Cardiac septum (tissue), 1 donor: ENCODE measurements at places on chromosomes 3 and 15.

- no peak for DNase-seq
These were observed 32.7 kb downstream of the HDGFL3 start for GRCh38 chr15:83174891-83175290.

GRCh38 chr15:47496343-47497185 is 220.7 kb upstream of the SEMA6D start:
- DNase-seq, result no peak

GRCh38 chr3:88188436-88188835 is 38.7 kb downstream of the C3orf38 start:
- no peak for DNase-seq

GRCh38 chr3:50269977-50270413 is 1.0 kb downstream of the SEMA3B start:
- DNase-seq, result no peak

GRCh38 chr15:78923015-78923414 is 21.8 kb downstream of the CTSH start:
- DNase-seq, result no peak

DNA sequence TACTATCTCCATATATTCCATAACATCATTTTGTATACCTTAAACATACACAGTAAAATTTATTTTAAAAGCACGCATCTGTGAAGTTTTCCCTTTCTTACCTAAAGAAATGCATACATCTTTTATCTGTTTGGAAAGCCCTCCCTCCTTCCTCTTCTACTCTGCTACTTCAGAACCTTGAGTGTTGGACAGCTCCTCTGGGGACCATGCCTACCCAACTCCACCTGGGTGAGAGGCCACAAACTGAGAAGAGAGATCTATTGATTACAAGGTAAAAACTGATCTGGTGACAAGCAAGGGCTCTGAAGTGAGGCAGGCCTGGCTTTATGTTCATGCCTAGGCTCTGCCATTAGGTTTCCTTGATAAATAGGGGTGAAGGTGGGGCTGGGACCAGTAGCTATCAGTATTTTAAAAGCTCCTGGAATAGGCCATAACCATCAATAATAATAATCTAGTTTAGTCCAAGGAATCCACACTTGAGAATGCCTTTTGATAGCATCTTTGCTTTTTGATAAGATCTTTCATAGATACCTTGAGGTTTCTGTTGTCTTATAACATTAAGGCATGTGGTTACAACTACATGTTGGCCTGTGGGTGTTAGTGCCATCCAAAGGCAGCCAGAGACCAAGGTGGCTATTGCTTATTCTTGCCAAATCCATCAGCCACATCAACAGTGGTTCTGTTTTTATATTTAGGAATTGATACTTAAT is 148.8 kb downstream of the KCNMB2 start:
- DNase-seq, result no peak

GRCh38 chr15:42136513-42136912 is 19.9 kb downstream of the PLA2G4F start:
- no peak for DNase-seq

- no peak for DNase-seq
These were observed 118.0 kb downstream of the FBN1 start for GRCh38 chr15:48527517-48527916.

DNA sequence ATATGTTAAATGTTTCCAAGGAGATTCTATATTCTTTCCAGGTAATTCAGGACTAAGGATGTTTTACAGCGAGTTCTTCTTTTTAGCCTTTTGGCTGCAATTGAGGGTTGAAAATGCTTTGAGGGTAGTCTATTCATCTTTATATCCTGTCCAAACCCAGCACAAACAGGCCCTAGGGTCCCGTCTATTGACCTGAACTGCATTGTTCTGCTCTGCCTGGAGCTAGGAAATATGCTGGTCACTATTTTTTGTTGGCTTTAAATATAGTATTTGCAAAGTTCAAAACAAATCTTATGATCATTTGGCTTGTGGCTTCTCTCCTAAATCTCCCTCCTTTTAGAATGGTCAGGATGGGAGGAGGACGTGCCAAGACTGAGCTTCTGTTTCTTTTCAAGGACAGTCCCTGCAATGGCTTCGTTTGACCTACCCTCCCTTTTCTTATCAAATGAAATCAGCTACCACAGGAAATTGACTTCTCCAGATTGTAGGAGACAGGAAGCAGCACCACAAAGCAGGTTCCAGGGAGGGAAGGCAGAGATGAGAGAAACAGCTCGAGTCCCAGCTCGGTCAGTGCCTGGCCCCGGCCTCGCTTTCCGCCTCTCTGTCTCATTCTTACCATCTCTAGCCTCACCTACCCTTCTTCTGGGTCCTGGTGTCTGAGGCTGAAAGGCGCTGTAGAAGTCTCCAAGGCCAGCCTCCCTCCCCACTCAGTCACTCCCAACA is 27.6 kb upstream of the NRROS start:
- no peak for DNase-seq

- no peak for DNase-seq
These were observed 702.2 kb downstream of the NLGN1 start for GRCh38 chr3:174099724-174100123.

DNA sequence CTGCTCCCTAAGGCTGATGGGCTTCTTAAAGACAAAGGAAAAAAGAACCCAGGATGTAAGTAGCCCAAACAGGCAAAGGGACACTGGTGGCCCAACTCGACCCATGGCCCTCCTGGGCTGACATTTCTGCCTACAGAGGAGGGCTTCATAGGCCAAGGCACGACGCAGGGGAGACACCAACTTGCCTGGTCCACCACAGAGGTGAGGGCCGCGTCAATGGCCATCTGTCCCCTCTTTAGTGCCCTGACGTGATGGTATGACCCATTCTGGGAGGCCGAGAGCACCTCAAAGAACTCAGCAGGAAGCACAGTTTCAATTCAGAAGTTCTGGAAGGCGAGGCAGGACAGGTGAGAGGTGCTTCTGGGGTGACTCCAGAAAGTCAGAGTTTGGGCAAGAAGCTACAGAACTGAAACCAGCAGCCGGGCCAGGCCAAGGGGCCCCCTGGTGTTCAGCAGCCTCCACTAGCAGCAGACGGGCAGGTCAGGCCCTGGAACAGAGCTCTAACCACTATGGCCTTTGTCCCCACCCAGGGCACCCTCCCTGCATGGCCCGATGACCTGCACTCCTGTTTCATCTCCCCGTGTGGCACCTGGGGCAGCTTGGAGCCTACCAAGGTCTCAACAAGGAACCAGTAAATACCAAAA is 45.1 kb downstream of the HMCES start:
- DNase-seq, result no peak

- no peak for DNase-seq
These were observed 21.4 kb downstream of the EIF4E3 start for GRCh38 chr3:71703797-71704196.

GRCh38 chr15:58931987-58932588 is 1.4 kb downstream of the SLTM start:
- DNase-seq, result no peak

- DNase-seq, result no peak
These were observed 60.9 kb upstream of the NPHP3 start for GRCh38 chr3:132783152-132783551.

- no peak for DNase-seq
These were observed 217.0 kb downstream of the P3H2 start for GRCh38 chr3:189903562-189904250.

GRCh38 chr15:70343961-70344621 is 246.4 kb upstream of the TLE3 start:
- DNase-seq, result peak; percentile 44

- no peak for DNase-seq
These were observed 43.8 kb downstream of the DCP1A start for GRCh38 chr3:53303549-53303948.

- no peak for DNase-seq
These were observed 40.5 kb downstream of the CEP63 start for GRCh38 chr3:134526319-134526718.

DNA sequence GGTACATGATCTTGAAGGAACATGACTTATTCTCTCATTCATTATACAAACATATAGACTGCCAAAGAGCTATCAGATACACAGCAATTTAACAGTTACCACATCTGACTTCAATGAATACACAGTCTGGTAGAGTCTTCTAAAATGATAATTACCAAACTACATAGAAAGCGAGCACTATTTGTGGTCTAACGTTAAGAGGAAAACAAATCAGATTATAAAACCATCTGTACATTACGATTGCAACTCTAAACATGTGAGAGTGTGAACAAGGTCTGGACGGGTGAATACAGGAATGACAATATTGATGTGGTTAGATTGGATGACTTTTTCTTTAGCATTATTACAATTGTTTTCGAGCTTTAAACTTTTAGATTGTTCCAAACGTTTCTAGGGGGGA is 16.3 kb downstream of the CX3CR1 start:
- DNase-seq, result no peak

DNA sequence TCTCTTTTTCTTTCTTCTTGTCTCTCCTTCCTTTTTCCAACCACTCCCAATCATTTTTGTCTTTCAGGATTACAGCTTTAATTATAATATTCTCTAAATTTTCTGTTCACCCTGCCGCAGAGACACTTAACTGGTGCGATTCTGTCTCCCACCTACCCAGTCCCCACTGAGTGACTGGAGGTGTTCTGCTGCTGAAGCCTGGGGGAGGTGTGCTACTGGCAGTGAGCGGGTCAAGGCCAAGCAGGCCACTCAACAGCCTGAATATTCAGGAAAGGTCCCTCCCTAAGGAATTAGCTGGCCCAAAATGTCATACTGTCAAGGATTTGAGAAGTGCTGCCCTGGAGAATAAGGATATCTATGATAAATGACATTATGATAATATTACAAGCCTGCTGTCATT is 126.5 kb downstream of the GABRG3 start:
- DNase-seq, result no peak

- peak; percentile 64 for DNase-seq
These were observed 18.4 kb downstream of the CYFIP1 start for GRCh38 chr15:22961762-22962161.

DNA sequence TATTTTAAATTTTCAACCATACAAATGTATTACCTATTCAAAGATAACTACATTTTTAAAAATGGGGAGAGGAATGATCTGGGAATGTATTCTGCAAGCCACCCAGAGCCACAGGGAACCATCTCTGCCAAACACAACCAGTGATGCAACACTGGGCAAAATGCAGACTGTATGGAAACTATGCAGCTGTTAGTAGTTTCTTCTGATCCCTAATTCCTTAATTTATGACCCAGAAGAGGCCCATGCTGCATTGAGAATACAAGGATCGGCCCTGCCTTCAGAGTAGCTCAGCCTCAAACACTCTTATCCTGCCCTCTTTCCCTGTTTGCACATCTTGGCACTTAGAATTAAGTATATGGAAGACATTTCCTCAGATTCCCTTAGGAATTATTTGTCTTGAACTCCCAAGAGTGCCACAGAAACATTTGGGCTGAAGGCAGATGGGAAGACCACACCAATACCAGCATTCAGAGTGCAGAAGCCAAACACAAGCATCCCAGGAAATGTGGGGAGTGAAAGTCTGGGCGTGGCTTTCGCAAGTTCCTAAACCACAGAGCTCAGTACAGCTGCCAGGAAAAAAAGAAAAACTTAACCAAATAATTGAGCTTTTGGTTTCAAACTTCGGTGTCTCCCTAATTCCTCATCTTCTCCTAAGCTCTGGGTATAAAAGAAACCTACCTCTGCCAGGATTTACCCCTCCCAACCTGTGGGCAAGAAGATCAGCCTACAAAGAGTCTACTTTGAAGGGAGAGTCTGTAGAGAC is 5.3 kb downstream of the SNUPN start:
- DNase-seq, result no peak

DNA sequence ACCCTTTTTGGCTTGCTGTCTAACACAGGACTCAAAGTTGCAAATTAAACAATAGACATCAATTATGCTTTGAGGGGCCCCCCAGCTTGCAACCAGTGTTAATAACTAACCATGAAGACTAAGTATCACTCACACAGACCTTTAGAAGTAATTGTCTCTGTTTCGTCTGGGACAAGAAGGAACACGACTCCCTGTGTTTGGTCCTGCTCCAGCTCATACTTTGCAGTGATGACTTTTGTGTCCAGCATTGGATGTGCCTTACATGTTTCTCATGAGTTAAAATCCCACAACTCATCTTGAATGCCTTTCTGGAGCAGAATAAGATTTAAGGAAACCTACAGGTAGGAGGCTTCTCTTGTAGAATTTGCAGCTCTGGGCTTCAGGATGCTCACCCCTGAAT is 53.1 kb downstream of the GMNC start:
- no peak for DNase-seq

DNA sequence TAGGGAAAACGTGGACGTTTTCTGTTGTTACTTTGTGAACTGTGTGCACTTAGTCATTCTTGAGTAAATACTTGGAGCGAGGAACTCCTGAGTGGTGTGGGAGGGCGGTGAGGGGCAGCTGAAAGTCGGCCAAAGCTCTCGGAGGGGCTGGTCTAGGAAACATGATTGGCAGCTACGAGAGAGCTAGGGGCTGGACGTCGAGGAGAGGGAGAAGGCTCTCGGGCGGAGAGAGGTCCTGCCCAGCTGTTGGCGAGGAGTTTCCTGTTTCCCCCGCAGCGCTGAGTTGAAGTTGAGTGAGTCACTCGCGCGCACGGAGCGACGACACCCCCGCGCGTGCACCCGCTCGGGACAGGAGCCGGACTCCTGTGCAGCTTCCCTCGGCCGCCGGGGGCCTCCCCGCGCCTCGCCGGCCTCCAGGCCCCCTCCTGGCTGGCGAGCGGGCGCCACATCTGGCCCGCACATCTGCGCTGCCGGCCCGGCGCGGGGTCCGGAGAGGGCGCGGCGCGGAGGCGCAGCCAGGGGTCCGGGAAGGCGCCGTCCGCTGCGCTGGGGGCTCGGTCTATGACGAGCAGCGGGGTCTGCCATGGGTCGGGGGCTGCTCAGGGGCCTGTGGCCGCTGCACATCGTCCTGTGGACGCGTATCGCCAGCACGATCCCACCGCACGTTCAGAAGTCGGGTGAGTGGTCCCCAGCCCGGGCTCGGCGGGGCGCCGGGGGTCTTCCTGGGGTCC is at the start of gene TGFBR2:
TSS of gene TGFBR2 (plus strand) at position 301 of the 731 bp plus-strand sequence. CDS start at position 584, 283 bp downstream.
- peak; percentile 98 for DNase-seq

DNA sequence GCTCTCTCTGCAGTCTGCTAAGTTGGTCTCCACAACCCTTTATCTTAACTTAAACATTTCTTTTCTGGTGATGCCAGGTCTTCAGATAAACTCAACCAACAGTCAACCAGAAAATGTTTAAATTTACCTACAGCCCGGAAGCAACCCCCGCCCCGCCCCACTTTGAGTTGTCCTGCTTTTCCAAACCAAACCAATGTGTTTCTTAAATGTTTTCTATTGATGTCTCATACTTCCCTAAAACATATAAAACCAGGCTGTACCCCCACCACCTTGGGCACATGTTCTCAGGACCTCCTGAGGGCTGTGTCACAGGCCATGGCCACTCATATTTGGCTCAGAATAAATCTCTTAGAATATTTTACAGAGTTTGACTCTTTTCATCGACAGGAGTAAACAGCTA is 13.2 kb upstream of the GPR160 start:
- no peak for DNase-seq

GRCh38 chr3:139346771-139347170 is 3.0 kb downstream of the MRPS22 start:
- no peak for DNase-seq

DNA sequence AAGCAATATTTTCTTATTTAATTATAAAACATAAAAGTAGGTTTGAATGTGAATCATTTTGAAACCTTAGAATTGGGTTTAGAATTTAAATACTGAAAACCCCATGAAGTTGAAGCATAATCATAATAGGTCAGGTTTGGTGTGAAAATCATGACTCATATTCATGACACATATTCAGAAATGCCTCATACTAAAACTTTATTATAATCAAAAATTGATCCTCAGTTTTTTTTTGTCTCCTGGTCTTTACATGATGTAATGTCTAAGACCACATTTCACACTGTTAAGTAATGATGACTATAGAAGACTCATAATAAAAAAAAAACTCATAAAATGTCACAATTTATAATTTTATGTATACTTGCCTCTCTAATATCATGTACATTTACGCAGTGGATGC is 190.4 kb downstream of the FOXP1 start:
- no peak for DNase-seq

GRCh38 chr3:126125341-126125740 is 41.4 kb upstream of the SLC41A3 start:
- peak; percentile 69 for DNase-seq
